Mesenchymal stem cell (in vitro differentiated cells and primary cell): ENCODE measurements at places on chromosomes 2 and 18.
A peak's percentile ranks its signal among the peaks of the same experiment; 100 is the strongest.

- DNase-seq: peak; percentile 86
Observed at GRCh38 chr18:9147440-9148202, 11.0 kb downstream of the ANKRD12 start.

- DNase-seq: no peak
Observed at GRCh38 chr2:224954980-224955379, 87.3 kb downstream of the DOCK10 start.

DNA sequence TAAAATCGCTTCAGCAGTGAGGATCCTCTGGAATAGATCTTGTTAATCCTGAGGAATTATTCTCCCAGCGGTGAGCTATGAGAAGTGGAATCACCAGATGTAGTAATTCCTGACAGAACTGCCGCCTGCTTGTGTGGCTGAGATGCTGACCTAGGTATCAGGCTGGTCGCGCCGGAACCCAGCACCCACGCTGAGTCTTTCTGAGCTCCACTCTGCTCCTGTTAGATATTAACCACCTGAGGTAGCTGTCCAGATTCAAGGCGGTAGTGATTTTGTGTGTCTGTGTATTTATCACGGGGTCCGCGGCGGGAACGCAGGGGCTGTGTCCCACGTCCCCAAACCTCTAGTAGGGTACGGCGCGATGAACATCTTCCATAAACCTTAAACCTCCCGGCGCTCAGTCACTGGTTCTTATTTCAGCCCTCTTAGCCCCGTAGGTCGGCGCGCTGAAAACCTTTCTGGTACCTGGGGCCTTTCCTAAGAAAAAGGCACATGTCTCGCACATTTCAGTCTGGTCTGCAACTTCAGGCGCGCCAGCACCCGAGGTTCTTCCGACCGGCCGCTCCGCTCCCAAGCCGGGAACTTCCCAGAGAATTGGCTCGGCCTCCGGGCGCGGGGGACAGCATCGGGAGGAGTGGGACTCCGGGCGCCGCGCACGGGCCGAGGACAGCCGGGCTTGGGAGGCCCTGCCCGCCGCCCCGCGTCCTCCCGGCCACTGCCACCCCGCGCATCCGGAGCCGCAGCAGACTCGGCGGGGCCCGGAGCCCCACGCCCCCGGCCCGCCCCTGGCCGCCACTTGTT, 542 bp upstream of the CNNM3 start:
- DNase-seq: peak; percentile 74

DNA sequence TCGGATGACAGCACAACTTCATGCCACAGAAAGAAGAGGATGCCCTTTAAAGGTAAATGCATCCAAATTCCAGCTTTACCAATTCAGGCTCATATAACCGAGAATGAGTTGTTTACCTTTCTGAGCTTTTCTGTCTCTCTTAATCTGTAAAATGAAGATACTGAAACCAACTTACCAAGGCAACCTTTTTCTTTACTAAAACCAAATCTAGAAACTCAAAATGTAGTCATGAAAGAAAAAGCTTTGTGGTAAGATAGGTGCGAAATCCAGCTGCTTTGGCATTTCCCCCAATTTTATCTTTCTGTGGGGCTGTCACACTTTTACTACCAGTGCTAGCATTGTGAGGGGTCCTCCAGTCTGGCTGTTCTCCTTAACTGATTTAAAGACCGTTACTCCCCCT, 240.4 kb downstream of the IKZF2 start:
- no peak for DNase-seq

GRCh38 chr18:78768656-78769501, 210.7 kb upstream of the SALL3 start:
- DNase-seq: no peak

- DNase-seq: peak; percentile 97
Observed at GRCh38 chr2:41933585-41934320, 114.1 kb upstream of the PKDCC start.

GRCh38 chr2:15410884-15411283, 150.2 kb downstream of the NBAS start:
- DNase-seq: no peak

DNA sequence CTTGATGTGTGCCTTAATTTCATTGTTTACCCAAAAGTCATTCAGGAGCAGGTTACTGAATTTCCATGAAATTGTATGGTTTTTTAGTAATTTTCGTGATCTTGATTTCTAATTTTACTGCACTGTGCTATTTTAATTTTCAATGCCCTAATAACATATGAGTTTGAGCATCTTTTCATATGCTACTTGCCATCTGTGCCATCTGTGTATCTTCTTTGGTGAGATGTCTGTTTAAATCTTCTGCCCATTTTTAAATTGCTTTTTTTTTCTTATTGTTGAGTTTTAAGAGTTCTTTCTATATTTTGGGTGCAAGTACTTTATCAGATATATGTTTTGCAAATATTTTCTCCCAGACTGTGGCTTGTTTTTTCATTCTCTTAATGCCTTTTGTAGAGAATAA, 165.9 kb downstream of the ST6GAL2 start:
- no peak for DNase-seq

- peak; percentile 1 for DNase-seq
Observed at GRCh38 chr18:60452421-60452820, 79.8 kb upstream of the MC4R start.

GRCh38 chr2:100589527-100589926, 26.7 kb downstream of the PDCL3 start:
- DNase-seq: no peak

GRCh38 chr2:50770299-50770698, 261.6 kb downstream of the NRXN1 start:
- no peak for DNase-seq

DNA sequence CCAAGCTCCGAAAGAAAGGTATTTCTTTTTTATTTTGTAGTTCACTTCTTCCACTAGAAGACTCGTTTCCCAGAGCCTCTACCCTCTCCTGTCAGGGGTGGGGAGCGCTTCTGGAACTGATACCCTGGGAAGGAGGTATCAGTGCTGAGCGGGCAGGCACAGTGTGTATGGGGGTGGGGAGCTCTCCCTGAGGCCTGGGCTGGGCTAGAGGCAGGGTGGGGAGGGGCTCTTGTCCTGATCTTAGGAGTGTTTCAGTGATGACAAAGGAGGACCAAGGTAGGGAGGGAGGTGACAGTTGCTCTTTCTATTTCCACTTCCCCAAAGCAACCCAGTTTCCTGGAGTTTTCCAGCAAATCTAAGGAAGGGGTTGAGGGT, 65.4 kb downstream of the ARHGAP25 start:
- DNase-seq: no peak

- peak; percentile 78 for DNase-seq
Observed at GRCh38 chr2:85259101-85259590, 68.6 kb downstream of the TGOLN2 start.

DNA sequence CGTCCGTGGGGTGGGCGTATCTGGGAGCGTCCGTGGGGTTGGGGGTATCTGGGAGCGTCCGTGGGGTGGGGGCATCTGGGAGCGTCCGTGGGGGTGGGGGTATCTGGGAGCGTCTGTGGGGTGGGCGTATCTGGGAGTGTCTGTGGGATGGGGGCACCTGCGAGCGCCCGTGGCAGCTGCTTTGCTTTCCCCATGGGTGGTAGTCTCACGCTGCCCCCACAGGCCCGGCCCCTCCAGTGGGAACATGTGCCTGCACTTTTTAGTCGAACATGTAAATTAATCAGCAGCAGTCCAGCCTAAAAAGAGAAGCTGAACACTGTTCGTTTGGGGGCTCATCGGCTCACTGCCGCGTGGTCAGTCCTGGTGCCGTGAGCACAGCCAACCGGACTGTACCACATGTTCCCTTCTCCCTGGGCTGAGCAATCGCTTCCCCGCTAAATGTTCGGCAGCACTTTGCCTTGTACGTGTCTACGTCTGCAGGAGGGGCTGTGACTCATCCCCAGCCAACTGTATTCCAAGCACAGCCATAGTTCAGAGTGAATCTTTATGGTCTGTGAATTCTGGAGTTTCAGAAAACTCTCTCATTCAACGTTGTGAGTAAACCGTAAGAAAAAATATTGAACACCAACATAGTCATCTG, 271.5 kb downstream of the AGAP1 start:
- DNase-seq: peak; percentile 82
